ENCODE measurements at places on chromosomes 3 and 15.

- DNase-seq, result no peak
Measured at GRCh38 chr15:63669074-63669473, 71.9 kb downstream of the FBXL22 start.

GRCh38 chr3:190361791-190362190 is 26.2 kb upstream of the CLDN16 start:
- no peak for DNase-seq

GRCh38 chr15:85010071-85010385 is 28.4 kb downstream of the PDE8A start:
- DNase-seq, result no peak

- no peak for DNase-seq
Measured at GRCh38 chr3:97841956-97842355, 20.1 kb downstream of the CRYBG3 start.

DNA sequence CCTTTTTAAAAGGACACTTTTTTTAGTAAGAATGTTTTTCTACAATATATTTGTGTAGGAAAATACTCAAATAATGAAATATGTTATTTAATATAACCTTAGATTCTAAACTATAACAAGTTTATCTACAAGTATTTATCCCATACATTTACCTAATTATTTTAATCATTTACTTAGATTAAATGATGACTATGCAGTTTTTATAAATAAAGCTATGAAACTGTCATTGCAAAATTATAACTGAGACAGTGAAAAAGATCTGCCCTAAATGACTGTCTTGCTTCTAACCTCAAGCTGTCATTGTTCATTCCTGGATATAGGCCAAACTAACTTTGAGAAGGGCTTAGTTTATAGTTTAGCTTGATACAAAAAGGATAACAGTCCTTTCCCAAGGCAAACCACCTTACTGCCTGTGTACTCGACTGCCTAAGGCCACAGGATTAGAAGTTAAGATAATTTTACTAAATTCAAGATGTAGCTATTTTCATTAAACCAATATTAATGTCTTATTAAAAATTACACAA is 84.1 kb downstream of the GLDN start:
- DNase-seq, result no peak

- no peak for DNase-seq
Measured at GRCh38 chr15:66650433-66650832, 51.6 kb upstream of the SMAD6 start.

DNA sequence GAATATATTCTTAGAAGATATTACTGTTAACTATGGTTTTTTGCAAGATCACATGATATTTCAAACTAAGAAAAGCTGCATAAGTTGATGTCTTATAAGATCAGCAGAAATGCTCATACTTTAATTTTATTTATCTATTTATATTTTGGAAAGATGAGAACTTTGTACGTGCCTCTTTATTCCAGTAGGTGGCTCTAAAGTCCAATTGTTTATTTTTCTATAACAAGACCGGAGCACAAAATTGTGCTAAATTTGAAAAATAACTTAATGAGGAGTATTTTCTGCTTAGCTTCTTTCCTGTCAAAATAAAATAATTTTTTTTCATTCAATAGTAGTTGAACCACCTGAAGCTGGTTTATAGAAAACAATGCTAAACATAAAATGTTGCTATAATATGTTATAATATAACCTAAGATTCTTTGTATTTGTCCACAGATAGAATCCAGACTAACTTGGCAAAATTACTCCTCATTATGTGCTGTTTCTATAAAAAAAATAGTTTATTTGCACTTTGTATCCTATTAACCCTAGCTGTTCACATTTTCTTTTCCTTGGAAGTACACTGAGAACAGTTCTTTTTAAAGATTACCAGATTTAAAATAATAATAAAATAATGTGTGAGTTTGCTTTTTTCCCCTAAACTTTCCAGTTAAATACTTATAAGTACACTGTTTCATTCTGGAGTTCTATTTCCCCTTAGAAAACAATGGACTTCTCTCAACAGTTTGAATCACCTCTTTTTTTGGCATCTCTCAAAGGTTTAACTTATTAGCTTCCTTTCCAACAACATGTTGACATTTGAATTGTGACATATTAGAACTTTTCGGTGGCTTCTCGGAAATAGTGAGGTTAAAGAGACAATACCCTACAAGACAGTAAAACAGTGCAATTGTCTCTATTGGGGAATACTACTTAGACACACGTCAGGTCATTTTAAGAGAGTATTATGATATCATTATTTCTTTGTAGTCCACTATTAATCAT is 530.0 kb downstream of the MECOM start:
- no peak for DNase-seq

DNA sequence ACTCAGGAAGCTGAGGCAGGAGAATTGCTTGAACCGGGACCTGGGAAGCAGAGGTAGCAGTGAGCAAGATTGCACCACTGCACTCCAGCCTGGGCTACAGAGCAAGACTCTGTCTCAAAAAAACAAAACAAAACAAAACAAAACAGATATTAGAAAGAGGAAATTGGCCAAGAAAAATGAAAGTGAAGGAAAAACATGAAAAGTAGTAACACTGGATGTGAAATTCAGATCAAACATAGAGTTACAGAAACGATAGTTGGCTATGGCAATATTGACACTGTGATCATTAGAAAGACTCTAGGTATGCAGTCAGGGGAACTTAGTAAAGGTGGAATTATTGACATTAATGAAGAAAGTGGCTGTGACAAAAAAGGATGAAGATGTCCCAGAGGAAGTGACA is 13.2 kb upstream of the TIPARP start:
- no peak for DNase-seq

- peak; percentile 25 for DNase-seq
Measured at GRCh38 chr3:45553469-45553974, 41.0 kb upstream of the LIMD1 start.

GRCh38 chr3:152348436-152349177 is 79.9 kb downstream of the MBNL1 start:
- no peak for DNase-seq

DNA sequence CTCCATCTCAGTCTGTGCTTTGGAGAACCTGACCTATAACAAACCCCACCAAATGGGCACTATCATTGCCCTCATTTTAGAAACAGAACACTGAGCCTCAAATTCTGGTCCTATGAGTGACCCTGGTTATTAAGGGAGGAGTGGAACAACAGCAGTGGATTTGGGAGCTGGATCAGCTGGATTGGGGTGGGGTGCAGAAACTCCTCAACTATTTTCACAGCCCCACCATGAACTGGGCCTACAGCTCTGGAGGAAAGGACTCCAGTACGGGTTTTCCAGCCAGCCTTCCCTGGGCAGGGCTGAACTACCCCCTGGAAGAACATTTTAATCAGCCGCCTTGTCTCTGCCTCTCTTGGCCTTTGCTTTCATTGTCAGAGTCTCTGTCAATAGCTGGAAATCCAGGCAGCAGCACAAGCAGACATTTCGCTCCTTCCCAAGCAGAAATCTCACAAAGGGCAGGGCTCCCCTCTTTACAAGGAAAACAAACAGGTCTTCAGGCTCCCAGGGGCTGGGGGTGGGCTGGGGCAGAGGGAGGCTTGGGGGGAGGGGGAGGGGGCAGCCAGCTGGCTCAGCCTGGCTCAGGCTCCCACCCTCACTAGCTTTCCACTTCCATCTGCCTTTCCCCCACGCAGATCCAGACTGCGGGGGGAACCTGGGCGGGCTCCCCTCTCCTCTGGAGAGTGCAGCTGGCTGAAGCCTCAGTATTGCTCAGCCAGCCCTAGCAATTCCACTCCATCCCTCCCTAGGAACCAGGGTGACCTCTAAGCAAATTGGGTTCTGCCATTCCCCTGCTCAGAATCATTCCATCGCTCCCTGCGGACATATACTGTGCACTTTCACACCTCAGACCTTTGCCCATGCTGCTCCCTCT is 13.7 kb upstream of the TLE3 start:
- peak; percentile 86 for DNase-seq

Measured in brain microvascular endothelial cell (primary cell).